ENCODE measurements at places on chromosomes 2 and 18.
A peak's percentile ranks its signal among the peaks of the same experiment; 100 is the strongest.

GRCh38 chr18:62312851-62313250, 12.3 kb upstream of the TNFRSF11A start:
- no peak for DNase-seq

DNA sequence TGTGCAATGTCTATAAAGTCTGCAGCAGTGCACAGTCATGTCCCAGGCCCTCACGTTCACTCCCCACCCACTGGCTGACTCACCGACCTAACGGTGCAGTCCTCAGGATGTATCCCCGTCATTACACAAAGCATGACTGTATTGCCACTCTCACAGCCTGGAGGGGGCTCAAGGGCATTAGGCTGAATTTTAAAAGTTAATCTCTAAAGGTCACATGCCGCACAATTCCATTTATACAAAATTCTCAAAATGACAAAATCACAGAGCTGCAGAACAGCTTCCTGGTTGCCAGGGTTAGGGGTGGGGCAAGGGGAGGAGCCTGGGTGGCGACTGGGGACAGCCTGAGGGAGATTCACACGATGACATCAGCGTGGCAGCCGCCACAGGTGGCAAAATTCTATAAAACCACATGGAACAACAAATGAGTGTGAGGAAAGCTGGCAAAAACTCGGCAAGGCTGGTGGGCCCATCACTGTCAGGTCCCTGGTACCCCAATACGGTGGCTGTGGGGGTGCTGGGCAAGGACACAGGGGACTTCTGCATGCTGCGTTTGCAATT, 97.6 kb downstream of the NDUFA10 start:
- DNase-seq: no peak

DNA sequence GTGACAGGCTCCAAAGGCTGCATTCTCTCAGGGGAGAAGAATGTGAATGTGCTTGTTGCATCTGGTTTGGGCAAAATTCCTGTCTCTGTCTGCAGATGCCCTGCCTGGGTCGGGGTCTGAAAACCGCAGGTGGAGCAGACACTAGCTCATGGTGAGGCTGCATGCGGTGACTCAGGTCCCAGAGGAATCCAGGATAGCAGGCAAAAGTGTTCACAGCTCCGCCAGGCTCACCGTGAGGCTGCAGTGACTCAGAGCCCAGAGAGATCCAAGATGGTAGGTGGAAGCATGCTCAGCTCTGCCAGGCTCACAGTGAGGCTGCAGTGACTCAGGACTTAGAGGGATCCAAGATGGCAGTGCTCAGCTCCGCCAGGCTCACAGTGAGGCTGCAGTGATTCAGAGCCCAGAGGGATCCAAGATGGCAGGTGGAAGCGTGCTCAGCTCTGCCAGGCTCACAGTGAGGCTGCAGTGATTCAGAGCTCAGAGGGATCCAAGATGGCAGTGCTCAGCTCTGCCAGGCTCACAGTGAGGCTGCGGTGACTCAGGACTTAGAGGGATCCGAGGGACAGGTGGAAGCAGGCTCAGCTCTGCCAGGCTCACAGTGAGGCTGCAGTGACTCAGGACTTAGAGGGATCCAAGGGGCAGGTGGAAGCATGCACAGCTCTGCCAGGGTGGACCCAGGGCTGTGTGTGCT, 200.5 kb downstream of the ACKR3 start:
- no peak for DNase-seq

- DNase-seq: no peak
These were observed 160.6 kb downstream of the MTCL1 start for GRCh38 chr18:8865934-8866333.

DNA sequence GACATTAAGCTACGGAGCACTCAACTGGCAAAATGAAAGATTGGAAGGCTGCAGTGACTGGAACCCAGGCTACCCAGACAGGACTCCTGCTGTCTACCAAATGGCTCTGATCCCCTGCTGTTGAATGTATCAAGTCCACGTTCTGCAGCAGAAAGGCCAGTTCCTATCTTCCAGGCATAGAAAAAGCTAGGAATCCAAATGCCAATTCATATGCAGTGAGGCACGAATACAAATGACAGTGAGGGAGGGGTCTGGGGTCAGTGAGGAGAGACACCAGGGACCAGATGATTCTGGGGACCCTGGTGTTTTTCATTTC, 5.3 kb downstream of the NRP2 start:
- DNase-seq: no peak

DNA sequence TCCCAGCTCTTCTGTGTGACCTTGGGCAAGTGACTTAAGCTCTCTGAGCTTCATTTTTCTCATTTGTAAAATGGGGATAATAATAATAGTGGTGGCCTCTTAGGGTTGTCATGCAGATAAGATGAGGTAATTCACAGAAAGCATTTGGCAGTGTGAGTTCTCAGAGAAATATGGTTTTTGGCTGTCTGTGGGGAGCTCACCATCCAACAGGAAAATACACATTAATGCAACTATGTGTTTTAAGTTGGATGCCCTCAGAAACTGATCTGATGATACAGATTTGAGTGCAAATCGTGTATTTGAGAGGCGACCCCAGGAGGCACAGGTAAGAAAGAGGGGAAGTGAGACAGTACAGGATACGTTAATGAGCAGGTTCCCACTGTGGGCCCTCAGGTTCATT, 56.1 kb upstream of the SPRED2 start:
- DNase-seq: no peak

DNA sequence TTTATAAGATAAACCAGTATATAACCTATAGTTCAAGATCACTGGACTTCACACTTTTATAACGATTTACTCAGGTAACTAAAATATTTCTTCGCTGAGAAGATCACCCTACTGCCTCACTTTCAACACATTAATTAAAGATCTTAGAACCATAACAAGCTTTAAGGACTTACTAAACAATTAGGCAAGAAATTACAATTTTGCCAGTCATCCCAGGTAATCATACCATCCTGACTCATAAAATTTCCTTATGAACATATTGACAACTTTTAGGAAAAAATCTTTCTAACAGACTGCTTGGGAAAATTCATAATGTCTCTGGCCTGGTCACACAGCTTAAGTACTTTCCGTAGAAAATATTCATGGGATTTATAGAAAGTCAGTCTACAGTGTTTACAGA, 223.2 kb downstream of the NRXN1 start:
- no peak for DNase-seq

DNA sequence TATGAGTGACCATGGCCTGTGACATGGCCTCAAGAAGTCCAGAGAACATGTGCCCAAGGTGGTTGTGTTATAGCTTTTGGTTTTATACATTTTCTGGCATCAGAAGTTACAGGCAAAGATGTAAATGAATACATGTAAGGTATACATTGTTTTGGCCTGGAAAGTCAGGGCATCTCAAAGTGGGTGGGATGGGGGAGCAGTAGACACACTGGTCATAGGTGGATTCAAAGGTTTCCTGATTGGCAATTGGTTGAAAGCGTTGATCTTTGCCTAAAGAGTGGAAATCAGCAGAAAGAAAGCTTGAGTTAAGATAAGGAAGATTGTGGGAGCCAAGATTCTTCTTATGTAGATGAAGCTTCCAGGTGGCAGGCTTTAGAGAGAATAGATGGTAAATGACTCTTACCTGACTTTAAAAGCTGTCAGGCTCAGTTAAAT, 62.1 kb upstream of the DYNAP start:
- no peak for DNase-seq

- DNase-seq: no peak
These were observed 73.0 kb upstream of the COPS8 start for GRCh38 chr2:237012577-237013267.

DNA sequence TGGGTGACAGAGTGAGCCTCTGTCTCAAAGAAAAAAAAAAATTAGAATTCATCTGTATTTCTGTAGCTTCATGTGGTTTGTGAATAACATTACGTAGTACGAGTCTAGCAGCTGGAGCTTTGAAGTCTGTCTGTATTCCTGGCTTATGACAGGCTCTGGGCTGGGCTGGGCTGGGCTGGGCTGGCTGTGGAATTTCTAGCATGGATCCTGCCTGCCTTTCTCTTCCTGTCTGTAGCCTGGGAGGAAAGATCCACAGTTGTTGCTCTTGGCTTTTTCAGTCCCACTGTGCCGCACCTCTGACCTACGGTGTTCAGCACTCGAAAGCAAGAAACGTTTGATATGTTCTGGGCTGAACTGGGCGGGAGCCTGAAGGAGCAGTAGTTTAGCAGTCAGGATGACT, 55.4 kb downstream of the BOLA3 start:
- no peak for DNase-seq

DNA sequence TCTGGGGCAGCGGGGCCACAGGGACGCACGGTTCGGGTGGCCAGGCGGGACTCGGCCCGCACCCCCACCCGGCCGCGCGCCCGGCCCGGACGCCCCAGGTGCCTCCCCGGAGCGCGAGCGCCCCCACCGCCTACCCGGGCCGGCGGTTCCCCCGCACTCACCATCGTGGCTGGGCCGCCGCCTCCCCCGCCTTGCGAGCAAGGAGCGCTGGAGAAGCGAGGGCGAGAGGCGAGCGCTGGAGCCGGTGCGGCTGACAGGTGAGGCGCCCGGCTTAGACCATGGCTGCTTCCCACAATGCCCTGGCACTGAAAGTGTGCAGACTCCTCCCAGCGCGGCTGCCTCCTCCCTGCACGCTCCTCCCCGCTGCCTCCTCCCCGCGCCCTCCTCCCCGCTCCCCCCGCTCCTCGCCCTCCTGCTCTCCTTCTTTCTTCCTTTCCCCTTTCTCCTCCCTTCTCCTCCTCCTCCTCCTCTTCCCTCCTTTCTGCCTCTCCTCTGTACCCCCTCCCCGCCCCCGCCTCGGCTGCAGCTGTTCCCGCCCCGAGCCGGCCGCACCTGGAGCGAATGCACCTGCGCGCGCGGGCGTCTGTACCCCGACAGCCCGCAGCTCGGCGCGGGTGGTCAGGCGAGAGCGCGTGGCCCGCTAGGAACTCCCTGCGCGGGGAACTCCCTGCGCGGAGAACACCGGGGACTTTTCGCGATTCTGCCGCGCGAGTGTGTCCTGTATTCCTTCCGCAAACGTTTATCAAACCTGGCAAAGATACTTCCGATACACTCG, at the start of gene AP1S3:
Gene AP1S3, minus strand, starts transcription at position 296 of the 775 bp plus-strand sequence. Its CDS starts 132 bp downstream, at position 164.
- peak; percentile 79 for DNase-seq

Data from Right ventricle myocardium inferior (tissue), 1 donor.